Breast epithelium (tissue), 4 donors: ENCODE measurements at places on chromosomes 12 and 14.

GRCh38 chr12:78229591-78230101, 399.0 kb downstream of the NAV3 start:
- H3K27ac ChIP-seq = no peak overlapping the region
- no peak overlapping the region for H3K4me3 ChIP-seq
- no peak for DNase-seq
- H3K36me3 ChIP-seq = no peaks in the 10 kb centered on the region
- no peaks in the 10 kb centered on the region for H3K27me3 ChIP-seq
- H3K4me1 ChIP-seq = no peaks in the 10 kb centered on the region

DNA sequence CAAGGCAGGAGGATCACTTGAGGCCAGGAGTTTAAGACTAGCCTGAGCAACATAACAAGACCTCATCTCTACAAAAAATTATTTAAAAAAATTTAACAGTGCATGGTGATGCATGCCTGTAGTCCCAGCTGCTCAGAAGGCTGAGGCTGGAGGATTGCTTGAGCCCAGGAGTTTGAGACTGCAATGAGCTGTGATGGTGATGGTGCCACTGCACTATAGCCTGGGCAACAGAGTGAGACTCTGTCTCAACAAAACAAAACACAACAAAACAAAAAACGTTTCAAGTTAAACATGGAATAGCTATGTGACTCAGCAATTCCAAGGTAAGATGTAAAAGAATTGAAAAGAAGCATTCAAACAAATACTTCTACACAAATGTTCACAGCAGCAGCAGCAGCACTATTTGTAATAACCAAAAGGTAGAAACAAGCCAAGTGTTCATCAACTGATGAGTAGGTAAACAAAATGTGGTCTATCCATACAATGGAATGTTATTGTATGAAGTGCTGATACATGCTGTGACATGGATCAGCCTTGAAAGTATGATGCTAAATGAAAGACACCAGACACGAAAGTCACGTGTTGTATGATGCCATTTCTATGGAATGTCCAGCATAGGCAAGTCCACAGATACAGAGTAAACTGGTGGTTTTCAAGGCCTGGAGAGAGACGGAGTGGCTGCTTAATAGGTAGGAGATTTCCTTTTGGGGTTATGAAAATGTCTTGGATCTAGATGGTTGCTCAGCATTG, 31.4 kb downstream of the CFAP251 start:
- no peaks in the 10 kb centered on the region for H3K27me3 ChIP-seq
- no peaks in the 10 kb centered on the region for H3K4me1 ChIP-seq
- H3K36me3 ChIP-seq = no peaks in the 10 kb centered on the region
- no peak for DNase-seq
- no peak overlapping the region for H3K27ac ChIP-seq

DNA sequence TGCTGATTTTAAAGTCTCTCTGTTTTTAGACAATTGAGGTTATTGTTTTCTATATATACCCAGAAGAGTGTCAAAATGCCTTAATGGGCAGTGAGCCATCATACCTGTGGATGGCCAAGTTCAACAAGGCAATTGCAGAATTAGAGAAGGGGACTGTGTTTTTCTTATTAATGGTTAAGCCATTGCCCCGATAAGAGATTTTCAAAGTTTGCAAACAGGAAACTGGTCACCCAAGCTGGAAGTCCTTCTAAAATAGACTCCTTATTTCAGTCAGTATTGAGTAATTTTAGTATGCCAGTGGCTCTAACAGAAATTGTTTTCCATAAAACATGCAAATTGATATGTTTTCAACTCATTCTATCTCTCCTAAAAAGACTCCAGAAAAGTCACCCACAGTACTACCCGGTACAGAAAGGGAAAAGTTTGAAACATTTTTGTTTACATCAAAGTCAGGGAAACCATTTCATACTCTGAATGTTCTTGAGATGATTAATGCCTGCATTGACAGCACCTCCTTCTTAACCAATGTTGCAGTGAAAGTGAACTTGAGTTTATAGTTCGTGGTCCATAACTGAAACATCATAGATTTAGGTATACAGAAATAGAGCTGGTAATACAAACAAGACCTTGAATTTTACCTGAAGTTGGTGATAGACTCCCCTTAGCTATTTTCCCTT, 191.1 kb downstream of the TMX1 start:
- H3K36me3 ChIP-seq = no peaks in the 10 kb centered on the region
- no peak overlapping the region for H3K4me3 ChIP-seq
- H3K27me3 ChIP-seq = no peaks in the 10 kb centered on the region
- H3K27ac ChIP-seq = peak overlapping the region; percentile 79

GRCh38 chr12:5884866-5885265, 60.2 kb downstream of the ANO2 start:
- no peak overlapping the region for H3K27ac ChIP-seq
- H3K4me1 ChIP-seq = no peaks in the 10 kb centered on the region
- H3K36me3 ChIP-seq = no peaks in the 10 kb centered on the region
- H3K4me3 ChIP-seq = no peak overlapping the region
- DNase-seq = no peak
